ENCODE measurements at places on chromosomes 13 and 19.

- no peak for DNase-seq
Observed at GRCh38 chr13:59533561-59534555, 629.9 kb downstream of the DIAPH3 start.

DNA sequence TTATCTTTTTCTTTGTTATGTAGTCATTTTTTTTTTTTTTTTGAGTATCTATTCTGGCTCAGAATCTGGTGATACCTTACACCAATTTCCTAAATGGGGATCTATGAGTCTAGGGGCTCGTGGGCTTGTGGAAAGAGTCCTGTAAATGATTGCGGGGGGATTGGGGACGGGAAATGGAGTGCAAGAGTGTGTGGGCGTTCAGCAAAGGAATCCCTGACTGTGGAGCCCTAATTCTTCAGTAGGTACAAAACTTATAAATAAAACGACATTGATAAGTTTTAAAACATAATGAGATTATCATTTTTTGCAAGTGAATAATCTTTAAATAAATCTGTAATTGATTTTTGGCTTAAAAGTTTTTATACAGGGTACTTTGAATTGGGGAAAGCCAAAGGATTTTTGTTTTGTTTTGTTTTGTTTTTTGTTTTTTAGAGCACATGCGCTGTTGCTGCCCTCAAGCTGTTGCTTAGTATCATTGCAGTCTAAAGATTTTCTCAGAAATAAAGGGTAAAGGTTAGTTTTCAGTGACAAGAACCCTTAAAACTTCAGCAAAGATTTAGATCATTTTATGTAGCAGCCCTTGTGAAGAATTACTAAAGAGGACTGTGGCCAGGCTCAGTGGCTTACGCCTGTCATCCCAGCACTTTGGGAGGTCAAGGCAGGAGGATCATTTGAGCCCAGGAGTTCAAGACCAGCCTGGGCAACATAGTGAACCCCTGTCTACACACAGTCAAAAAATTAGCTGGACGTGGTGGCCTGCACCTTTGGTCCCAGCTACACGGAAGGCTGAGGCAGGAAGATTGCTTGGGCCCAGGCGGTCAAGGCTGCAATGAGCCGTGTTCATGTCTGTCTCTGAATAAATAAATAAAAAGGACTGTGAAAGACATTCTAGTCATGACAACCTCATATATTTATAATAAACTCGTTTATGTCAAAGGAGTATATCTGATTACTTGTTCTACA is 1.7 kb downstream of the ERCC5 start:
- peak; percentile 20 for DNase-seq

GRCh38 chr19:57338877-57339276 is 12.2 kb upstream of the ZNF304 start:
- no peak for DNase-seq

- DNase-seq: no peak
Observed at GRCh38 chr13:45487604-45488003, 22.9 kb downstream of the COG3 start.

Measured in activated T-cell treated with anti-CD3 and anti-CD28 coated beads, Interleukin-2, amount 50 U/mL, for 1 hour (primary cell).